ENCODE measurements at places on chromosomes 4 and X.

DNA sequence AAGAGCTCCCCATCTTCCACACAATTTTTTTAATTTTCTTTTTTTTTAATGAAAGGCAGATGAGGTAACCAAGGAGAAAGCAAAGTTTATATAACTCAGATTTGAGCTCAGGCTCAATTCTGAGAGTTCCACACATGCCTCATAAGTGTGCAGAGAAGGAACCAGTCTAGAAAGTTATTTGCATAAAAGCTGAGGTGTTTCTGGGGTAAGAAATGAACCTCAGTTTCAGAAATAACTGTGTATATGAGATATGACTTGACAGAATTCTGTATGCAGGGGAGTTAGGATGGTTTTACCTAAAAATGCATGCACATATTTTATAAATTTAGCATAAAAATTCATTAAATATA is 51.3 kb downstream of the DTHD1 start:
- no peak for DNase-seq

DNA sequence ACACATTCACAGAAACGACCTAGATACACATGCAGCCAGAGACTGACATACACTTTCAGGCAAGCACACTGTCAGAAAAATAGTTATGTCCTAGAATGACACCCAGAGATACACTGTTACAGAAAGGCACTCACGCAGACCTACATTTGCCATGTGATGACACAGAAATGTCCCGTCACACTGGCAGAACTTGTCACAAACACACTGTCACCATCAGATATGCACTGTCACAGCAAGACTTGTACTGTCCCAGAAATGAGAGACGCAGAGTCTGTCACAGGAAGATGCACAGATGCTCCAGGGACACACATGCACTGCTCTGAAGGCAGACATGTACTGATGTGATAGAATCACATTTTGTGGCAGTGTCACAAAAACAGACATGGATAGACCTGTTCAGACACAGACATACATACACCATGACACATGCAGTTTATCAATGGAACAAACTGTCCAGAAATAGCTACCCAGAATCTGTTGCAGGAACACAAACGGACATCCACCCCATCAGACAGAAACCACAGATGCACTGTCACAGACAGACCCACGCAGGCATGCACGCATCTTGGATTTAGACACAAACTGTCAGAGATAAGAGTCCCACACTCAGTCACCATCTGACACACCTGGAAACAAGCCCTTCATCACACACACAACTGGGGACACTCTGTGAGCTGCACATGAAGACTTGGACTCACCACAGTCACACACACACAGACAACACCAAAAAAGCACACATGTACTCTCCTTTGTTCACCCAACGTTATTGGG is 1.3 kb upstream of the PIM2 start:
- peak; percentile 67 for DNase-seq

- DNase-seq: no peak
Observed at GRCh38 chr4:154471526-154472331, 19.9 kb downstream of the DCHS2 start.

- no peak for DNase-seq
Observed at GRCh38 chr4:21901281-21901680, 47.3 kb downstream of the KCNIP4 start.

- DNase-seq: peak; percentile 78
Observed at GRCh38 chr4:40264995-40265909, 68.4 kb downstream of the RHOH start.

- DNase-seq: no peak
Observed at GRCh38 chr4:162401021-162401420, 237.2 kb upstream of the FSTL5 start.

- no peak for DNase-seq
Observed at GRCh38 chr4:152588869-152589268, 53.0 kb upstream of the FBXW7 start.

DNA sequence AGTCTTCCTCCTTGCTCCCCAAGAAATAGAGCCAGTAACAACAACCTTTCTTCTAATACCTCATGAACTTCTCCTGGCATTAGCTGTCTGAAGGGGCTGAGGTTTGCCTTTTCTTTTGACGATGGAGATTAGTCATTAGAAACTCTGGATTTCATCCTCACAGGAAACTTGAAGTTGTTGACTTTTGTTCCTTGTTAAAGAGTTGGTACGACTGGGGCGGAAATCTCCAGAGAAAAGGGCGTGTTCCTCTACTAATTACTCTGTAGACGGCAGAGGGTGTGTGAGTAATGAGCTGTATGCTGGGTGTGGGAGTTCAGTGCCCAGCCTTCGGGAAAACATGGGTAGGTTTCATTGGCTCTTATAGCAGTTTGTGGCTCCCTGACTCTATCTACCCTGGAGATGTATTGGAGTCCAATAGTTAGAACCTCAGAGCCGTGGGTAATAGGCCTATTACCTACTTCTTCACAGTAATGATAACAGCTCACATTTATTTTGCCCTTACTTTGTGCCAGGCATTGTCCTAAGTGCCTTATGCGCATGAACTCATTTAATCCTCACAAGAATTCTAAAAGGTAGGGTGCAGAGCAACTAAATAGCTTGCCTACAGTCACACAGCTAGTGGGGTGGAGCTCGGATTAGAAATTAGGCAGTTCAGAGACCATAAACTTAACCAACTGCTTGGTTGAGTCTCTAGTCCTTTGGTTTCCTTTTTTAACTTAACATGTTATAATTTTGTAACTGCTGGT is 23.4 kb downstream of the TMEM164 start:
- no peak for DNase-seq

DNA sequence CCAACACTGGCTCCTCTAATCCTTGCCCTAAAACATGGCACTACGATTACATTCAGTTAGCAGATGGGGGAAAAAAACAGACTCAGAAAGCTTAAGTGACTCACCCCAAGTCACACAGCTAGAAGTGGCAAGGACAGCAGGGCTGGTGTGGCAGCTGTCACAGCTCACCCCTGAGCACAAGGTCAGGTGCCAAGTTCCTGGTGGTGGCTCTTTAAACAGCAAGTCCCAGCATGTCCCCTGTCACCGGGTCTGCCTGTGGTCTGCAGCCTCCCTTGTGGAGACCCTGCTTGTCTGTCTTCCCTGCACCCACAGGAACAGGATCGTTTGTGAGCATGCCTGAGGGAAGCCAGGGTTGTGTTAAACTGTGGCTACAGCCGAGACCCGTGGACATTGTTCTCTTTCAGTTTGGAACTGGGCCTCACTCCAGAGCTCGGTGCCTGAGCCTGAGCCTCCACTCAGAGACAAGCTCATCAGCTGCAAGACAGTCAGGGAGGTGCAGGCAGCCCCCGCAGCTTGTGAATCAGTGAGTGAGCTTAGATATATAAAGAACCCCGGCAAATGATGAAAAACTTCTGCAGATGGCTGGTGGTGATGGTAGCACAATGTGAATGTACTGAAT is 260.8 kb downstream of the BCOR start:
- DNase-seq: no peak

GRCh38 chrX:137362583-137362982 is 203.3 kb upstream of the ZIC3 start:
- DNase-seq: no peak

DNA sequence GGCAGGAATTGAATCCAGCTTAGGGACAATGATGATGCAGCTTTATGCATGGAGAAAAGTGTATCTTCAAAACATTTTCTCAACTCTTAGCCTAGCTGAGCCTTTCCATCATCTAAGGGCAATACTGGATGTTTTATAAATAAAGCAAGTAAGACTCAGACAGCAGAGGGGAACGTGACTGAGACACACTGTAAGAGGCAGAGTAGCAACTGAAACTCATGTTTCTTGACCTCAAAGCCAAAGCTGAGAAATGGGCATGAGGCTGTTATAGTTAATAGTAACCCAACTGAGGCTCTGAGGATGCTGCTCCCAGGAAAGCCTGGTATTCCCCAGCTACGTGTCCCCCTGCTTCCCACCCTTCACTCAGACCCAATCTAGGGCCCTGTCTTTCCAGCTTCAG is 44.6 kb downstream of the ARHGEF9 start:
- no peak for DNase-seq

DNA sequence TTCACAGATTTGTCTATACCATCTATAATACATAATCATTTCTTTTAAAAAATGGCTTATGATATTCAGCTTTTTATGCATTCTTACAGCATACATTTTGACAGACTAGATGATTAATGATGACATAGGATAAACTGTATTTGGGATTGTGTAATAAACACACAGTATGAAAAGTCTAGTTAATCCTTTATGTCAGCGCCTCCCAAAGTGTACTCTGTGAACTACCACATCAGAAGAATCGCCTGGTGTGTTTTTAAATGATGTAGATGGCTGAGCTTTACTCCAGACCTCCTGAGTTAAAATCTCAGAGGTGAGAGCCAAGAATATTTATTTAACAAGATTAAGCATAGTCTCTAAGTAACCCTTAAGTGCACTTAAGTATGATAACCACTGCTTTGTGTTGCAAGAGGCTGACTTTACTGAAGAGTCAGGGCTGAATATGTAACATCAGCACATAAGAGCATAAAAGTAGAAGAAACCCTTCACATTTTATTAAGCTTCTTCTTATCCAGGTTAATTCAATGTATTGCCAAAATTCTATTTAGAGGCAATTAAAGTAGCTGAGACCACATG is 104.2 kb downstream of the ANK2 start:
- DNase-seq: no peak

DNA sequence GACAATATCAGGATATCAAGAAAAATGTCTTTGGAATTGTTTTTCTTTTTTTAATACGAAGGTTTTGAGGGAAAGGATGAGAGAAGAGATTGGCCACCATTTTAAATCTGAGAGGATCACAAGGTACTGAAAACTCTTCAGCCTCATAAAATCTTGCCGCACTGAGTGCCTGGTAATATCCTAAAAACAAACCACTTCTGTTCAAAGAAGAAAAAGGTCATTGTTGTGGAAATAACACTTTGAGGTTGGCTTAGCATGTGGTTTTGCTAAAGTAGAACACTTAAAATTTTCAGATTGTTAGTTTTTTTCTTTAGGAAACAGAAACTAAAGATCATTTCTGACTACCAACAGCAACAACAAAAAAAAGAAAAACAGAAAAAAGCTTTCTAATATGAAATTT is 1.0 kb upstream of the CLDN22 start:
- DNase-seq: no peak

- DNase-seq: no peak
Observed at GRCh38 chrX:154737136-154737535, 13.7 kb downstream of the GAB3 start.

GRCh38 chr4:114286262-114286810 is 306.9 kb upstream of the ARSJ start:
- DNase-seq: no peak

GRCh38 chrX:145848857-145849256 is 31.2 kb downstream of the SLITRK2 start:
- no peak for DNase-seq

- DNase-seq: no peak
Observed at GRCh38 chr4:16072168-16072567, 11.7 kb downstream of the PROM1 start.

GRCh38 chr4:24690436-24690835 is 104.9 kb upstream of the SOD3 start:
- no peak for DNase-seq

DNA sequence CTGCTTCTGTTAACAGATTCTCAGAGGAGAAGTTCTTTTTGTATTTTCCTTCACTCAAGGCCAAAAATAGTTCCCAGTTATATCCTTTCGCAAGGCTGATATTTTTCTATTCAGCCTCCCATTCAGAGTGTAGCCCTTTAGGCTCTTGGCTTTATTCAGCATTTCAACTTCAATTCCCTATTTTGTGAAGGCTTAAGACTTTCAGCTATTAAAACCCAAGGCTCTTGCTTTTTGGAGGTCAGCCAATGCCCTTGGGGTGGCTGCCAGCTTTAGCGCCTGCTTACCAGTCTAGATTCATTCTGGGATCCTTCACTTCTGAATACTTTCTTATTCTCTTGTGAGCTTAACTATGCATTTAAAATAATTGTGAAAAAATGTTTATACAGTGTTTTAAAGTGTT is 57.3 kb upstream of the ADGRA3 start:
- no peak for DNase-seq

Data from activated CD8-positive, alpha-beta memory T cell treated with anti-CD3 and anti-CD28 coated beads for 24 hours (primary cell).